Fibroblast of upper back skin (primary cell): ENCODE measurements at places on chromosomes 13 and 19.
A peak's percentile ranks its signal among the peaks of the same experiment; 100 is the strongest.

GRCh38 chr13:47796816-47797215, 204.3 kb downstream of the SUCLA2 start:
- no peak for DNase-seq

GRCh38 chr19:13026462-13027370, 31.4 kb downstream of the NFIX start:
- no peak for DNase-seq

GRCh38 chr19:19324059-19324770, 3.6 kb downstream of the MAU2 start:
- DNase-seq = no peak

GRCh38 chr13:99652141-99652540, 150.9 kb downstream of the TM9SF2 start:
- no peak for DNase-seq

DNA sequence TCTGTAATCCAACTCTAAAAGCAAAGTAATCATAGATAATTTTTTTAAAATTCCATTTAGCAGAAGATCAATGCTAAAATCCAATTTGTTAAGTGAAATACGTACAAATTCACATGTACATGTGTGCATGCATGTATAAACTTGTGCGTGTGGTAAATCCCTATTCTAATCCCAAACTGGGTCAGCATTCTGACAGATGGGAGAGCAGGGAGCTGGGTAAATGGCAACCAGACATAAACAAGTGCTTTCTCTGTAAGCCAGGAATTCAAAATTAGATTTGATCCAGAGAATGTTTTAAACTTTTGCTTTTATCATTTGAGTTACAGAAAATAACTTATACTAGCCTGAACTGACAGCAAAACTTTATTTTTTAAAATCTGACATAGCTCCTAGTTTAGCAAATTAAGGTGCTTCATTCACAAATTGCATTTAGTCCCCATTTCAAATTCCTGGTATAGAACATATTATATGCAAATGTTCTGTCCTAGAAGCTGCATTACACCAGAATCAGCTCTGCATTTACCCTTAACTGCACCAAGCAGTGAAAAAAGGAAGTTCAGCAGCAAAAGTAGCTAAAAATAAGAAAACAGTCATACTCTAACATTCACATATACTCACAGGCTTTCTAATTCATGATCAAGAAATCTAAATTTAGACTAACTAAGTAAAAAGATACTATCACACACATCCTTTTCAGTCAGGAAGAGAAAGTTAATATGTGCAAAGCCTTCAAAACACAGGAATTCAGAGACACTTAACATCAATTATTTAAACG, 32.6 kb downstream of the UBL3 start:
- no peak for DNase-seq

DNA sequence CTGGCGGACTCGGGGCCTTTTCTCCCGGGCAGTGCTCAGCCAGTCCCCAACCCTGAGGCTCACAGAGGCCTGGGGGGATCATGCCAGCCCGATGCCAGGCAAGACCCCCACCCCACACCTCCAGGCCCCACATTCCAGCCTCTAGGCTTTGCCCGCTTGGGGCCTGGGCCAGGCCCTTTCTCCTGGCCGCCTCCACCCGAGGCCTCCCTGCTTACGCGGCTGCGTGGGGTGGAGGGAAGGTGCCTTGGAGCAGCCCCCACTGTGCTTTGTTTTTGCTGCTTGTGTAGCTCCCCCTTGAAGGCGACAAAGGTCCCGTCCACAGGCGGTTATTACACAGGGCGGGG, 38.4 kb downstream of the SMIM24 start:
- no peak for DNase-seq

DNA sequence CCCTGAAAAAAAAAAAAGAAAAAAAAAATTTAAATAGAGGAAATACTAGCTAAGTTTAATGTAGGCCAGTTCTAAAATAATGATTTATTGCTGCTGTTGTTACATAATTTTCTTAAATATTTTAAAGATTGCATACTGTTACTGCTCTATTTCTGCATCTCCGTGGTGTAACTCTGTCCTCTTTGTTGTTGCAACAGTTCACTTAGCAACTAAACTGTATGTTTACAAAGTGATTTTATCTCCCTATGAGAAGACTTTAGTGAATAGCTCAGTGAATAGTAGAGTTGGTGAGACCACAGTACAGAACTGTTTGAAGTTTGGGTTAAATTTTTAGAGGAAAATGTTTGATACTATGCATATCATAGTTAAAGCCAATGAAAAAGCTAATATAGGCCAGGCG, 19.4 kb downstream of the BRCA2 start:
- no peak for DNase-seq

DNA sequence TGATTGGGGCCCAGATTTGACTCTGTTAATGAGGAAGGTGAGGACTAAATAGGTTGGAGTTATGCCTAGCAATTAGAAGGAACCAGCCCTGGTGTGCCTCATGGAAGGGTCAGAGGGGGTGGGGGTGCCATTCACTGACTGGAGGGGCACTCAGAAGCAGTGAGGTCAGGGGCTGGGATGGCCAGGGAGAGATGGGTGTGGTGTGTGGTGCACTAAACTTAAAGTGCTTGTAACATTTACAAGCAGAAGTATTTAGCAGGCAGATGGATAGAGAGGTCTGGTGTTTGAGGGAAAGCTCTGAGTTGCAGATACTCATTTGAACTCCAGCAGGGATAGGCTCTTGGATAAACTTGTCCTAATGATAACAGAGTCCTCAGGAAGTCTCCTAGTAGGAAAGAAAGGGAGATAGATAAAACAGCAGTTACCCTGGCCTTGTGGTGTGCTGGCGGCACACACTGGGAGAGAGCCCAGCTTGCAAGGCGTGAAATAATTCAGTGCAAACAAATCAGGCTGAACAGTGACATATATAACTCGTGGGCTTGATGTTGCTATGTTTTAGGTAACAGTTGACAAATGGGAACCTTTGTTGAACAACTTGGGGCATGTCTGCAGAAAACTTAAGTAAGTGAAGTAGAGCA, 20.0 kb upstream of the UPF3A start:
- DNase-seq = no peak

- no peak for DNase-seq
Observed at GRCh38 chr19:16573925-16574324, 1.7 kb upstream of the SLC35E1 start.

DNA sequence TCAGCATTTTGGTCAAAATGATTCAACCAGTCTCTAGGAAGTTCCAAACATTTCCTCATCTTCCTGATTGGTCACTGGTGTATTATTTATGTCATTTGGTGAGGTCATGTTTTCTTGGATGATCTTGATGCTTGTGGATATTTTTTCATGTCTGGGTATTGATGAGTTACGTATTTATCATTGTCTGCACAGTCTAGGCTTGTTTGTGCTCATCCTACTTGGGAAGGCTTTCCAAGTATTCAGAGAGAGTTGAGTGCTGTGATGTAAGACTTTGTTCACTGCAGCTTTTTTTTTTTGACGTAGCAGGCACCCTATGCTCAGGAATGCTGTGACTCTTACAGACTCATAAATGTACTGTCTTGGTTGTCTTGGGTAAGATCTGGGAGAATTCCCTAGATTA, 509.5 kb downstream of the SLITRK1 start:
- peak; percentile 7 for DNase-seq

GRCh38 chr13:59856281-59856810, 307.4 kb downstream of the DIAPH3 start:
- DNase-seq = no peak

- DNase-seq = no peak
Observed at GRCh38 chr13:82220641-82221040, 1661.6 kb downstream of the SLITRK1 start.

- DNase-seq = peak; percentile 2
Observed at GRCh38 chr19:40862785-40863184, 12.5 kb upstream of the CYP2A6 start.

GRCh38 chr13:89783221-89783755, 1564.2 kb upstream of the MIR17HG start:
- no peak for DNase-seq
